ENCODE measurements at places on chromosomes 7 and 10. TPM values are rescaled to one million over a fixed set of nuclear protein-coding genes. Genes with fewer than 3 reads are reported as not detected.

SND1 gene
- total RNA-seq: 267 TPM

CTBP2 gene
- total RNA-seq: 101 TPM

SUN3 gene
- not detected for total RNA-seq

DNA sequence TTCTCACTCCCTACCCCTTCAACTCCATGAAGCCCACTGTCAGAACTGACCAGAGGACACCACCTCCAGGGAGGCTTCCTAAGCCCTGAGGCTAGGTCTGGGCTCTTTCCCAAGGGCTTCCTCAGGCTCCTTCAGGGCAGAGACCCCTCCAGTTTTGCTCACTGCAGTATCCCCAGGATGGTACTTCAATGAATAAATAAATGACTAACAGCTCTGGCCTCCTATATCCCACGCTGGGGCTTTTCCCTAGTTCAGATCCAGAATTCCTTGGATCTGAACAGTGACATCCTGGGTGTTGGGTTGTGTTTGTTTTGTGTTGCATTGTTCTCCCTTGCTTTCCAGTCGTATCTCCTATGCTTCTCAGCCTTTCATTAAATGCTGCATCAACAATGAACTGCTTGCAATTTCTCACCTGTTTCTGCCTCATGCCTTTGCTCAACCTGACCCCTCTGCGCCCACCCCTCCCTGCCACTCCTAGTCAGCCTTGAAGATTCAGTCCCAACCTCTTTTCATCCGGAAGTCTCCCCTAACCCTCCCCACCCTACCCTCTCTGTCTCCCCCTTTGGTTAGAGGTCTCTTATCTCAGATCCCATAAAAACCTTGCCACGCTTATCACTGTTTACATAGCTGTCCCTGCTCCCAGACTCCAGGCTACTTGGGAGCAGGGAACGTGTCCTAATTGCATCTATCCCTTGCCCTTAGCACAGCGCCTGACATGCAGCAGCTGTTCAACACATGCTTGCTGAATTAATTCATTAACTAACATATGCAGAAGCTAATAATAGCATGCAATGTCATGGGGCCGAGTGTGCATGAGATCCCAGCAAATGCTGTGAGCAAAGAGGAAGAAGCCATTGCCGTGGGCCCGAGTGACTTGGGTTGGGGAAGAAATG lies 41.7 kb downstream of the PPP1R3C start:
- peaks cover 46% of the 10 kb centered on the region for H3K4me1 ChIP-seq
- H3K27ac ChIP-seq: peak overlapping the region; percentile 71
- DNase-seq: peak; percentile 86
- no peaks in the 10 kb centered on the region for H3K27me3 ChIP-seq

C1QL3 gene
- 1.00 TPM for total RNA-seq

- H3K27ac ChIP-seq: no peak overlapping the region
- no peaks in the 10 kb centered on the region for H3K27me3 ChIP-seq
- no peaks in the 10 kb centered on the region for H3K4me1 ChIP-seq
Observed at GRCh38 chr7:70512761-70513160, 619.2 kb upstream of the GALNT17 start.

GRCh38 chr10:62617652-62618051 lies 186.9 kb upstream of the ADO start:
- DNase-seq: no peak
- no peak overlapping the region for H3K4me3 ChIP-seq
- H3K4me1 ChIP-seq: peaks cover 18% of the 10 kb centered on the region
- H3K27ac ChIP-seq: no peak overlapping the region
- no peaks in the 10 kb centered on the region for H3K36me3 ChIP-seq

- DNase-seq: no peak
- H3K36me3 ChIP-seq: no peaks in the 10 kb centered on the region
- no peak overlapping the region for H3K27ac ChIP-seq
- peaks cover 6% of the 10 kb centered on the region for H3K27me3 ChIP-seq
- H3K4me1 ChIP-seq: no peaks in the 10 kb centered on the region
Observed at GRCh38 chr10:5360318-5360915, 4.3 kb upstream of the UCN3 start.

PRPS1L1 gene
- not detected for total RNA-seq

DNA sequence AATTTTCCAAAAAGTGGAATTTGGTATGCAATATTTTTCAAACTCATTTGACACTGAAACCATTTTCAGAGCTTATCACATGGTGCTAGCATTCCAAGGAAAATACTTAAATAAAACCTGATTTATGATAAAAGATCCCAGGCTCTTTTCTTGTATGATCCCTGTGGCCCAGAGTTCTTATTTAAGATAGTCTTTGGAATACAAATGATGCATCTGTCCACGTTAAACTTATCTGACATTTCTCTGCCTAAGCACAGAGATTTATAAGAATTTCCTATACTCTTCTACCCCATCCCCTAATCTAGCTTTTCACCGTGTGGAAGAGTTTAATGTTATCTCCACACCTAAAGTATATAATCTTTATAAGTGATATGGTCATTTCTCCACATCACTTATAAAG lies 66.2 kb downstream of the AHR start:
- H3K36me3 ChIP-seq: no peaks in the 10 kb centered on the region
- no peak overlapping the region for H3K27ac ChIP-seq
- H3K27me3 ChIP-seq: no peaks in the 10 kb centered on the region
- no peak overlapping the region for H3K4me3 ChIP-seq
- DNase-seq: no peak
- H3K4me1 ChIP-seq: peaks cover 9% of the 10 kb centered on the region

ASZ1 gene
- total RNA-seq: not detected

- no peaks in the 10 kb centered on the region for H3K36me3 ChIP-seq
- no peak overlapping the region for H3K4me3 ChIP-seq
- DNase-seq: no peak
- no peak overlapping the region for H3K27ac ChIP-seq
Observed at GRCh38 chr10:80691441-80691840, 153.7 kb downstream of the SH2D4B start.

NDUFA5 gene
- total RNA-seq: 48.9 TPM

TMEM225B gene
- 0.43 TPM for total RNA-seq

DNA sequence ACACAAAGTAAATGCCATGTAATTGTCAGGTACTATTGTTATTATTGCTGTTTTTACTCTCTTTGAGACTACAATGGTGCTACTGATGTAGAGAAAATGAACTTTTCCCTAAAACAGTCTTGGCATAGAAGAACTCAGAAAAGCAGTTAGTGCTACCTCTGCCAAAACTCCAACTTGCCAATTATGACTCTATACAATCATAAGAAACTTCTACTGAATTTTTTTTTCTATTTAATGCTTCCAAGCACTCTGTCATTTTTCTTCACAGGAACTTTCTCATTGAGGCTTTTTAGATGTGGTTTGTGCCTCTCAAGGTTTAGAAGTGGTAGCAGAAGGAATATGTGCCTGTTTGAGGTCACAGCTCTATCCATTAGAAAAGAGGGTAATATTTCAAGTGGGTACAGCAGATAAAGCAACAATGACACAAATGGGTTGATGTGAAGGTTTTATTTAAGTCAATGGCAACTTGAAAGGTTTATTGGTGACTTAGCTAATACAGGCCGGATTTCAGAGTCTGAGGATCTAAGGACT lies 64.0 kb upstream of the FERD3L start:
- no peak overlapping the region for H3K4me3 ChIP-seq
- no peaks in the 10 kb centered on the region for H3K36me3 ChIP-seq
- no peaks in the 10 kb centered on the region for H3K4me1 ChIP-seq
- no peak for DNase-seq

SPDYE8 gene
- not detected for total RNA-seq
